Activated CD4-positive, alpha-beta T cell treated with anti-CD3 and anti-CD28 coated beads for 36 hours (primary cell): ENCODE measurements at places on chromosomes 1 and 21. TPM values are rescaled to one million over a fixed set of nuclear protein-coding genes. Genes with fewer than 3 reads are reported as not detected.

ADGRB2 gene
- total RNA-seq, result 1.2 TPM

SPRR2A gene
- total RNA-seq, result not detected

- DNase-seq, result no peak
Observed at GRCh38 chr1:236802264-236802663, 7.2 kb downstream of the MTR start.

MYBPHL gene
- total RNA-seq, result not detected

GRCh38 chr1:205668951-205669340 lies 11.4 kb downstream of the SLC45A3 start:
- DNase-seq, result no peak

GRCh38 chr1:218304281-218305039 lies 19.4 kb downstream of the RRP15 start:
- DNase-seq, result peak; percentile 9
